Hematopoietic multipotent progenitor cell (in vitro differentiated cells): ENCODE measurements at places on chromosomes 5 and 9. TPM values are rescaled to one million over a fixed set of nuclear protein-coding genes. Genes with fewer than 3 reads are reported as not detected.
A peak's percentile ranks its signal among the peaks of the same experiment; 100 is the strongest.

GRCh38 chr5:149421372-149421685 lies 42.2 kb upstream of the IL17B start:
- no peak for DNase-seq

- no peak for DNase-seq
These were observed 71.5 kb downstream of the IL6ST start for GRCh38 chr5:55923177-55923771.

- peak; percentile 75 for DNase-seq
These were observed 14.9 kb upstream of the FGFR4 start for GRCh38 chr5:177071666-177072385.

GABRP gene
- total RNA-seq, result not detected

- DNase-seq, result no peak
These were observed 17.6 kb downstream of the GM2A start for GRCh38 chr5:151270599-151270998.

DNA sequence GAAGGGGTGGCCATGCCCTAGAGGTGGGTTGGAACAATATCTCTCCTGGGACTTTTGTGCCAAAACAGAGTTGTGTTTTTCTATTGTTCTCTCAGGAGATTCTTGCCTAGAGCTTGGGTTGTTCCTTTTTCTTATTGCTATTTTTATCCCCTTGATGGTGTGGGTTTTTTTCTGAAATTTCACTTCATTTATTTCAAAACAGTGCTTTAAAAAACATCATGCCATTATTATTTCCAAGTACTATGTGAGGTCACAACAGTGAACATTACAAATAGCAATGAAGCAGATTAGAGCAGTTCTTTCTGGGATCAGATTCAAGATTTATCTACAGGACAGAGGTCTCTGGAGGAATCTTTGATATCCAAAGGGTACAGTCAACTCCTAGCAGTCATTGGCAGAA lies 76.6 kb downstream of the ACTBL2 start:
- no peak for DNase-seq

DNA sequence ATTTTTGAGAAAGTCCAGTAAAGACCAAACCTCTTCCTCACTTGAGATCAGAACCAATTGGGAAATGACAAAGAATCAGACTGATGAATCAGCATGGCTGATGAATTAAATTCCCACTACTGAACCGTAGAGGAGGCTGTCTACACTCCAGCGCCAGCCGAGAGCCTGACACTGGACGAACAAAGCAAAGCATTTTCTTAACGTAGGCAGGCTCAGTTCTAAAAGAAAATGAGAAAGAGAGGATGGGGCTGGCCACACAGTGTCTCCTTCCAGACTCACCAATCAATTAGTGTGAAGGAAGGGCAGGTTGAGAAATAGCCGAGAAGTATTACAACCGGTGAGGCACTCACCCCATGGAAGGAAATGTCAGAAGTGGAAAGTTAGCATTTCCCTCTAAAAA lies 49.4 kb downstream of the ITGA1 start:
- no peak for DNase-seq

GRCh38 chr5:109767184-109767995 lies 77.7 kb downstream of the MAN2A1 start:
- no peak for DNase-seq

DNA sequence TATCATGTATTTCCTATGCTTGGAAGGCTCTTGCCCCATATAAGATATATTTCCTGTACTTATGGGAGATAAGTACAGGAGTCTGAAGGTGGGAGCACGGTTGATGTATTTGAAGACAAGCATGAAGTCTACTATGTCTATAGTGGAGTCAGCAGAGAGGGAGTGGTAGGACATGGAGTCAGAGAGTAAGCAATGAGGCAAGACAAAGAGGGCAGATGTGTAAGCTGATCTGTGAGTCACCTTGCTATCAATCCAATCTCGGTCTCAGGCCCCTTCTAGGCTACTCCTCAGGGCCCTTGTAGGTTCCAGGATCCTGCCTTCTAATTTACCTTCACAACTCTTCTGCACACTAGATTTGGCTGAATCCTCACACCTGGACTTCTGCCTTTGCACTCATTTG lies 105.5 kb downstream of the MACIR start:
- DNase-seq, result no peak

- no peak for DNase-seq
These were observed 203.1 kb upstream of the ANKH start for GRCh38 chr5:15074651-15075050.

DNA sequence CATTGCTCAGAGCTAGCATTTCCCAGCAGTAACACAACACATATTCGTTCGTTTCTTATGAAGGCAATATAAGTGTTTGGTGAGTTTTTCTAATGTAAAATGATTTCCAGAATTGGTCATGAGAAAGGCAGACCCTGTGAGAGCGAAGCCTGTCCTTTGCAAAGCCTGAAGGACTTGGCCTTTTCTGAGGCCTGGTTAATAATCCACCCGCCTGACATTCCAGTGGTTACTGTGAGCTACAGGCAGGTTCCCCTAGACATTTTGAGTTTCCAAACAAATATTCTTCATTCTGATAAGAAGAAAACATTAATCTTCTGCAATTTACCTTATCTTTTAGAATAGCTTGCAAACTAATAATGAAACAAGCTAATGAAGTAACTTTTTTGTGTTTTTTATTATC lies 38.0 kb downstream of the ADAMTS16 start:
- no peak for DNase-seq

SPATA6L gene
- not detected for total RNA-seq

TRAF1 gene
- total RNA-seq, result 2.2 TPM

DNA sequence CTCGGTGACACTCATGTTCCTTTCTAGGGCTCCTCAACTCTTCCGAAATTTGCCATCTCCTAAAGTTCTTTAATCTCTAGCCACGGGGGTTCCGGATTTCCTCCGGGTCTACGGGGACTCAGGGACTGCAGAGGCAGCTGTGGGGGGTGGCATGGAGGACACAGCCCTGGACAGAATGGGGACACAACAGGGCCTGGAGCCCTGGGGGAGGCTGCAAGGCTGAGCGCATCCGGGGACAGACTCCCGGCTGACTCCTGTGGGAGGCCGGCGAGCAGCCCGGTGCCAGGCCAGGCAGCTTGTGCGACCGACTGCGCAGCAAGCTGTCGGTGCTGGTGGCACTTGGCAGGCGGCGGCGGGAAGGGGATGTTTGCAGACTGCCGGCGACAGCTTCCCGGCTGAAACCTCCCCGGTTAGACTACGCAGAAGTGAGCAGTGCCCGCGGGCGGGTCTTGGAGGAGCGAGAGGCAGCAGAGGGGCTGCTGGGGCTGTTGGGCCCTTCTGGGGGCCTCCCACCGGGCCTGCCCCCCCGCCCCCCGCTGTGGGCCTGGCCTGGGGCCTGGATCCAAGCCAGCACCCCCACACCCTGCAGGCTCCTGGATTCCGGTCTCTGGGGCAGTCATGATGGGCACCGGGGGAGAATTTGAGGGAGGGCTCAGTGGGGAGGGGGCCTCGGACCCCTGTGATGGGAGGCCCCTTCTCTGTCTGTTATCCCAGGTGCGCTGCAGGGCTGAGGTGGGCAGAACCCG lies 28.7 kb upstream of the UBAC1 start:
- DNase-seq, result peak; percentile 56

ARHGEF28 gene
- 0.27 TPM for total RNA-seq

DNA sequence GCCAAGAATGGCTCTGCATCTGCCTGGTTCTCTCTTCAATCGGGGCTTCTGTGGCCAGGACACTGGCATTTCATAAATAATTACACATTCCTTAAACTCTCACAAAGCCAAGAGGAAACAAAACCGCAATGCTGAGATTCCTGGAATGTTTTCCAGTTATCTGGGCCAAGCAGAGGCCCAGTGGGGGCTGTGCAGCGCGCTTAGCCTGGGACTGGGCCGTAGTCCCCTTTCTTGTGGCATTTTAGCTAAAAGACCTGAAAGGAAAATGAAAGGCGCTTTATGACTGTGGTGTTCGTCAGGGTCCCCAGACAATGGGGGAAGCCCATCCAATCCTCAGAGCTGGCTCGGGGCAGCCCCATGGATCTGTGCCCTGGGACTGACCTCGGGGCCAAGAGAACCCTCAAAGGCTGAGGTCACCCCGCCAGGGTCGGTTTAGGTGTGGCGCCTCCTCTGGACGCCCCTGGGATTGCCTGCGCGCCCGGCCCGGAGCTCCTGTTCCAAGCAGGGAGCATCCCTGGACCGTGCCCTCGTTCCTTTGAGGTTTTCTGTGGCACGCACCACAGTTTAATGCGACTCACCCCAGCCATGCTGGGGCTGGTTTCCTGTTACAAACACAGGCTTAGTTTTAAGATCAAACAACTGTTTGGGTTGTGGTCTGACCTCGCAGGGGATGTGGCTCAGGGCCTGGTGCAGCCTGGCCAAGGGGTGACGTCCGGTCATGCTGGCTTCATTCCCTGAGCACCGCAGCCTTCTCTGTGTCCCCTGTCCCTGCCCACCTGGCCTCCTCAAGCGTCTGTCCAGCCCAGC lies 51.5 kb upstream of the NKD2 start:
- DNase-seq, result peak; percentile 13

DNA sequence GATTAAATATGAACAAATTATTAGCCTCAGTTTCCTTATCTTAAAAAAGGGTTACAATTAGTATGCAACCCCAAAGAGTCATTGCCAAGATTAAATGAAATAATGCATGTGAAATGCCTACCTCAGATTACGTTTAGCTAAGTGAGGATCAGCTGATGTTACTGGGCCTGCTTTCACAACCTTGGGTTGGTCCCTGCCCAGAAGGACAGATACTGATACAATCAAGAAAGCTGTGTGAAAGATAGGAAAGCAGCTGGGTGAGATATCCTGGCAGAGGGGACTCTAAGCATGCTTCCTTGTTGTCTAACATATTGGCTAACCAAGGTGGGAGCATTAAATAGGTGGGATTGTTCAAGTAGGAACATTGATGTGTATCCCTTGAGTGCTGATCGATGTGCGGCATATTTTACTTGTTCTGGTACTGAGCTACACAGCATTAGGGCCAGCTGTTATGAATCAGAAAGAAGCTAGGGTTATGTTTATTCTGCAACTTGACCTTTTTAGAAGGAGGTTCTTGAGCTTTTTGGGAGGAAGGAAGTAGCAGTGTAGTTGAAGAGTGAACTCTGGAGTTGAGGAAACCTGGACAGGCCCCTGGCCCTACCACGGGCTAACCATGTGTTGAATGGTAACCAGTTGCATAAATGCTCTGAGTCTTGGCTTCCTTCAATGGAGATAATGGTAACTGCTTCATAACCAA lies 28.9 kb downstream of the SNX24 start:
- DNase-seq, result no peak

DNA sequence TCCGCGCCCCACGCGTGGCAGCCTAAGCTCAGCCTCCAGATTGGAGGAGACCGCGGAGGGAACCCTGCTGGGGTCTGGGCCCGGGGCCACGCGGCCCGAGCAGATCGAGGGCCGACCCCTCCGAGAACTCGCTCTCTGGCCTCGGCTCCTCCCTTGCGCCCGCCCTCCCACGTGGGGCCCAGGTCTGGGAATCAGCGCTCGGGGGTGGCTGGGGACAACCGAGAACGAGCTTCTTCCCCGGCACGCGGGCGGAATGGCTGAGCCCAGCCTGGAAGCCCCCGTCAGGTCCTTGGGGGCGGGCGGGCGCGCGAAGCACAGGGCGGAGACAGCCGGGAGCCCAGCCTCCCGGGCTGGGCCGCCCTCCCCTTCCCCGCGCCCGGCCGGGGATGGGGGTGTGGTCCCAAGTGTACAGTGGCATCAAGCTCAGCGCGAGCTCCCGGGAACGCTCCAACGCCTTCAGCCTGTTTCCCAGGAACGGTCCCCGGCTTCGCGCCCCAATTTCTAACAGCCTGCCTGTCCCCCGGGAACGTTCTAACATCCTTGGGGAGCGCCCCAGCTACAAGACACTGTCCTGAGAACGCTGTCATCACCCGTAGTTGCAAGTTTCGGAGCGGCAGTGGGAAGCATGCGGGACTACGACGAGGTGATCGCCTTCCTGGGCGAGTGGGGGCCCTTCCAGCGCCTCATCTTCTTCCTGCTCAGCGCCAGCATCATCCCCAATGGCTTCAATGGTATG lies at the start of gene SLC22A4:
TSS of gene SLC22A4 (plus strand) at position 403 of the 736 bp plus-strand sequence. CDS start at position 626, 223 bp downstream.
- peak; percentile 93 for DNase-seq

DNA sequence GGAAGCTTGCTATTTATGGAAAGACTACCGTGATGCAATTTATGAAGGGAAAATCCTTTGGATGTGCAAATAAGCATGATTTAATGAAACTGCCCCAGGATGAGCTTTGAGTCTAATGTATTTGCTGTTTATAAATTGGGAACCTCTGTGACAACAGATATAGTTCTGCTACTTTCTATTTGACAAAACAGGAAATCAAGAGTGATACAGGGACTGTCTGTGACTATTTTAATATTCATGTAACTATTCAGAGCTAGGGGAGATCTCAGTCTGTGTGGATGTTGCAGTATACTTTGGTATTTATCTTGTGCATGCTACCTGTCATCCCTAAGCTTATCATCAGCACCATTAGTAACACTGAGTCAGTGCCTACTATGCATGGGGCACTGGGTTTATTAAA lies 132.1 kb downstream of the PDZD2 start:
- no peak for DNase-seq

CATSPER3 gene
- 0.27 TPM for total RNA-seq
